ENCODE measurements at places on chromosomes 3 and 15. TPM values are rescaled to one million over a fixed set of nuclear protein-coding genes. Genes with fewer than 3 reads are reported as not detected.

The ALPK3 gene
- total RNA-seq, result 0.98 TPM

The ADAMTSL3 gene
- total RNA-seq, result 16.2 TPM

The WDR72 gene
- total RNA-seq, result under 0.01 TPM

The CSPG4 gene
- total RNA-seq, result 6.6 TPM

The MYEF2 gene
- 88.0 TPM for total RNA-seq

The LTF gene
- total RNA-seq, result 3.0 TPM

The CHRNA5 gene
- total RNA-seq, result 2.0 TPM

The DHFR2 gene
- total RNA-seq, result 8.1 TPM

The CCR1 gene
- total RNA-seq, result 0.49 TPM

The FGF12 gene
- total RNA-seq, result 103 TPM

The HESX1 gene
- 0.25 TPM for total RNA-seq

The MYH15 gene
- 0.25 TPM for total RNA-seq

The MOBP gene
- 0.25 TPM for total RNA-seq
